ENCODE measurements at places on chromosomes 5 and 9.

DNA sequence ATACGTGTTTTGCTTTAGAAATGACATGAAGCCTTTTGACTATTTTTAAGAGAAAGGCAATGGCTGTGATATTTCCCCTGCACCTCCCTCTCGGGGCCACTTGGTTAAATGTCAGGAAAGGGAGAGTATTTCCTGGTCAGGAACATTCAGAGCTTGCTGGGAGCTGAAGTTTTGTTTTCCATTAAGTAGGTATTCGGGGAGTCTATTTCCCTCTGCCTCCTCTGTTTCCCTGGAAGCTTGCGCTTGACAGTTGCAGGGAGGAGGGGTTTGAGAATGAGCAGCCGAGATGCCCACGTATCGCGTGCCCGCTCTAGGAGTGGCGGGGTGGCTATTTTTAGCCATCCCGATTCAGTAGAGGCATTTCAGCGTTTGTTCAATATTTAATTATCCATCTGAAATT is 6.7 kb downstream of the DAB2IP start:
- no peak for DNase-seq

DNA sequence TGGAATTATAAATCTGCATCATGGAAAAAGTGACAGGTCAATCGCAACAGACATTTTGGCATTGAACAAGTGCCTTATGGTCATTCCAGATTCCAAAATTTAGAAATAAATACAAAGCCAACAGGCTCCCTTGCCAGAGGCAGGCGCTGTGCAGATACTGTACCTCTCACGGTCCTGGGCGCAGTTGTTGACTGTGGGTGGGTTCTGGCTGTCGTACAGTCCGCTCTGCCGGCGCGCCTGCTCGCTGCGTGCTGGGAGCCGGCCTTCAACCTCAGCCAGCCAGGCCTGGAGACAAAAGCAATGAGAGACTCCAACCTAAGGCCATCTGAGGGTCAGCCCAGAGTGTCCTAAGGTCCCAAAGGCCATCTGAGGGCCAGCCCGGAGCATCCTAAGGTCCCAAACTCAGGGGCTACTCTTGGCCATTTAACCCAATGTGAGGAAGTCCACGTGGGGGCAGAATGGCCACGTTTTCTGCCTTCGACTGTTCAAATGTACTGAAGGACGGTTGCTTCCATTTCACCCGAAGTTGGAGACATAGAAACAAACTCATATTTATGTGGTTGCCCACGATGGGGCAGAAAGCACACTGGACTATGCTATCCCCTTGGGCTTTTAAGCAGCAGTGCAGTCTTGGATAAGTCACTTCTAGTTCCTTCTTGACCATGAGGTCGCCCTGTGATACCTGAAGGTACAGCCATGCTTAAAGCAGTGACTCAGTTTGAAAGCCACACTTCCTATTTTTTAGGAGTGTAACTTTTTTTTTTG is 65.2 kb downstream of the USP20 start:
- DNase-seq = no peak

DNA sequence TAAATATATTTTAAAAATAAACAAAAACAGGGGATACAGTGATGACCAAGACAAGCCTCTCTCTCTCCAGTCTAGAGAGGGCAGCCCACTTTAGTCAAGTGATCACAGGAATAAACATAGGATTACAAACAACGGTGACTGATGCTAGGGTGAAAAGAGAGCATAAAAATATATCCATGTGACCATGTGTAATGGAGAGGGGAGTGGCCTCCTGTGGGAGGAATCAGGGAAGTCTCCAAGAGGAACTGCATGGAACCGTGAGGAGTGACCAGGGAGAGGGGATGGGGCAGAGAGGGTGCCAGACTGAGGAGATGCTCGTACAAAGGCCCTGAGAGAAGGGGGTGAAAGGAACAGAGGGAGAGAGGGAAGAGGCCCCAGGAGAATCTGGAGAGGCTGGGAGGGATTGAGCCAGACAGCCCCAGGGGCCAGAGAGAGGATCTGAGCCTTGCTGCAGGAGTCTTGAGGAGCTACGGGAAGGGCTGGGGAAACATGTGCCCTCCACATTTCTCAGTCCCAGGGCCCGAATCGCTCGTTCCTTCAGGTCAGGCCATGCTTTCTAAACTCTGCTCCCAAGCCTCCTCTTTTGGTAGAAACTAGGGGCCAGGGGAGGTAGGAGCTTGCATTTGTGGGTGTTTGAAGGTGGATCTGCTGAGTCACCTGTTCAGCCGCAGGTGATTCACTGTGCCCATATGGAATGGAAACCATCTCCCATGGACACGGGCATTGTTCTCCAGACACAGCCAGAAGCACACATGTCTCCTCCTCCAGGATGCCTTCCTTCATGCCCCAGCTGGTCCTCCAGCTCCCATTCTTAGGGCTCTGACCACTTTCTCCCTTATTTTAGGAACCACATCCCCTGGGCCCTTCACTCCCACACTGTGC is 63.8 kb downstream of the PAX5 start:
- no peak for DNase-seq

DNA sequence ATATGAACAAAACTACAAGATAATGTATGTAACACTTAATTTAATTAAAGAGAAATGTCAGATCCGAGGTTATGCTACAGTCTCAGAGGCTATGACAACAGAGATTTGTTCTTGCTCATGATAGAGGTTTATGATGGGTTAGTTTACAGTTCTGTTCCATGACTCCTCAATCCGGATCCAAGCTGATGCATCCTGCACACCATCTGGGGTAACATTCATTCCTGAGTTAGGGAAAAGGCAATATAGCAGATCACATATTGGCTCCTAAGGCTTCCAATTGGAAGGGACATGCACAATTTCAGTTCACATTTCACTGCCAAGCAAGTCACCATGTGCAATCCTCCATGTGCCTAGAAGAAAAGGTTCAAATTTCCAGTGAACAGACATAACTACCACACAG is 40.4 kb downstream of the ABLIM3 start:
- DNase-seq = no peak

DNA sequence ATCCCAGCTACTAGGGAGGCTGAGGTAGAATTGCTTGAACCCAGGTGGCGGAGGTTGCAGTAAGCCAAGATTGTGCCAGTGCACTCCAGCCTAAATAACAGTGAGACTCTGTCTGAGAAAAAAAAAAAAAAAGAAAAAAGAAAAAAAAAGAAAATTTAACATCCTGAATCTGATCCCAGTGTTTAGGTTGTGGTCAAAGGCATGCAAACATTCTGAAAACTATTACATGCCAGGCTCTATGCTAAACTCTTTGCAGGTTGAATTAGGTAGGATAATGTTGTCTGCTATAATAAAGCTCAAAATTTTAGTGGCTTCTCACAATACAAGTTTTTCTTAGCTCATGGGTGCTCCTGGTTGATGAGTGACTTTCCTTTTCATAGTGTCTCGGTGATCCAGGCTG is 367.4 kb downstream of the PSAT1 start:
- DNase-seq = no peak

GRCh38 chr5:131496400-131496713 is 138.7 kb downstream of the RAPGEF6 start:
- no peak for DNase-seq

DNA sequence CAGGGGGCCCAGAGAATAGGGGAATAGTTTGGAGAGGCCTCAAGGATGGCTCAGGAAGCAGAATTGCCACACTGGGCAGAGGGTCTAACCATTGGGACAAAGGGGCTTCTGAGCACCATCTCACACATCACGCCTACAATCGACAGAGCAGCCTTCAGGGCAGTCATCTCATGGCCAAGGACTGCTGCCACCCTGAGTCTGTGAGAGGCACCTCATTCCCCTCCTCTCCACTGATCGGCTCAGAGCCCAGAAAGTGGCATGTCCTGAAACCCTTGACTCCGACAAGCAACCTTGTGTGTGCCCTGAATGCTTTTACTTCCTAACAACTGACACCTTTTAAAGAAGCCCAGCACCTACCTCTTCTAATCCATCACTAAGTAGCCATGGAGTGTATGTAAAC is 128.9 kb upstream of the PTPN3 start:
- DNase-seq = no peak

DNA sequence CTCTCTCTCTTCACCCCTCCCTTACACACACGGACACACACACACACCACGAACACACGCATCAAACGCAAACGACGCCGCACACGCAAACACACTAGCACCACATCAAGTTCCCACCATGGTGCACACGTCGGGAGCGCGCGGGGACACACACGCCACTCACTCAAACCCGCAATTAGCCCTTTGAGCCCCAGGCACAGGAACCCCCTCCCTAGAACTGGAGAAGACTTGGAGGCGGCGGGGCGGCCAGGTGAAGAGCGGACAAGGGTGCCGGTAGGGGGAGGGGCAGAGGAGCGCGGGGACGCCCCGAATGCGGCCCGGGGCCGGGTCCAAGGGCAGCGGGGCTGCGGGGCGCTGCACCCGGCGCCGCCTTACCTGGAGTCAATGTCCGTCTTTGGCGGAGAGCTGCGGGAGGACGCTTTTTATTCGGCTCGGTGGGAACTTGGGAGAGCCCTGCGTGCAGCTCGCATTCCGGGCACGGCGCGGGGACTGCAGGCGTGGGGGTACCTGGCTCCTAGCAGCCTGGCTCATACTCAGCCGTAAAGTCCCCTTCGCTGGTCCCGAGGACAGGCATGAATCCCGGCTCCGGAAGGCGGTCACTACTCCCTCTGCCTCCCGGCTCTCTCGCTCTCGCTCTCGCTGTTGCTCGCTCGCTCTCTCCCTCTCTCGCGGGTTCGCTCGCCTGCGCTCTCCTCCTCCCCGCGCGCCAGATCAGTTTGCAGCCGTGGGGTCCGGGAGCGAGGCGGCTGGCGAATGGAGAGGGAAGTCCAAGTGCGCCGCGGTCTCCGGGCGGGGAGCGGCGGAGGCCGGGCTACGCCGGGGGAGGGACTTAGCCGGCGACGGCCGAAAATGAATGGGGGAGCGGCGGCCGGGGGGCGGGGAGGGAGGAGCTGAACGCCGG is at the start of gene BRINP1:
TSS of gene BRINP1 (minus strand) at position 755 of the 901 bp plus-strand sequence. CDS start 56,080 bp downstream, outside the sequence.
- DNase-seq = no peak

- DNase-seq = no peak
These were observed 1.3 kb downstream of the MED10 start for GRCh38 chr5:6376974-6377520.

GRCh38 chr5:41835645-41836044 is 34.6 kb downstream of the OXCT1 start:
- no peak for DNase-seq

DNA sequence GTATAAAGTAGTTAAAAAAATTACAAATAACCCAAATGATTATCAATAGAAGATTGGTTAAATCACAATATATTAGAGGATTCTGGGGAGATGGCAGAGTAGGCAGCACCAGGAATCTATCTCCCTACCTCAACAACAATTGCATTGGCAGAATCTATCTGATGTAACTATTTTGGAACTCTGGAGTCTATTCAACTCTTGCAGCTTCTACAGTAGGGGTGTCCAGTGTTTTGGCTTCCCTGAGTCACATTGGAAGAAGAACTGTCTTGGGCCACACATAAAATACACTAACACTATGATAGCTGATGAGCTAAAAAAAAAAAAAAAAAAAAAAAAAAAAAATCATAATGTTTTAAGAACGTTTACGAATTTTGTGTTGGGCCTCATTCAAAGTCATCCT is 29.2 kb upstream of the ECM2 start:
- DNase-seq = no peak

DNA sequence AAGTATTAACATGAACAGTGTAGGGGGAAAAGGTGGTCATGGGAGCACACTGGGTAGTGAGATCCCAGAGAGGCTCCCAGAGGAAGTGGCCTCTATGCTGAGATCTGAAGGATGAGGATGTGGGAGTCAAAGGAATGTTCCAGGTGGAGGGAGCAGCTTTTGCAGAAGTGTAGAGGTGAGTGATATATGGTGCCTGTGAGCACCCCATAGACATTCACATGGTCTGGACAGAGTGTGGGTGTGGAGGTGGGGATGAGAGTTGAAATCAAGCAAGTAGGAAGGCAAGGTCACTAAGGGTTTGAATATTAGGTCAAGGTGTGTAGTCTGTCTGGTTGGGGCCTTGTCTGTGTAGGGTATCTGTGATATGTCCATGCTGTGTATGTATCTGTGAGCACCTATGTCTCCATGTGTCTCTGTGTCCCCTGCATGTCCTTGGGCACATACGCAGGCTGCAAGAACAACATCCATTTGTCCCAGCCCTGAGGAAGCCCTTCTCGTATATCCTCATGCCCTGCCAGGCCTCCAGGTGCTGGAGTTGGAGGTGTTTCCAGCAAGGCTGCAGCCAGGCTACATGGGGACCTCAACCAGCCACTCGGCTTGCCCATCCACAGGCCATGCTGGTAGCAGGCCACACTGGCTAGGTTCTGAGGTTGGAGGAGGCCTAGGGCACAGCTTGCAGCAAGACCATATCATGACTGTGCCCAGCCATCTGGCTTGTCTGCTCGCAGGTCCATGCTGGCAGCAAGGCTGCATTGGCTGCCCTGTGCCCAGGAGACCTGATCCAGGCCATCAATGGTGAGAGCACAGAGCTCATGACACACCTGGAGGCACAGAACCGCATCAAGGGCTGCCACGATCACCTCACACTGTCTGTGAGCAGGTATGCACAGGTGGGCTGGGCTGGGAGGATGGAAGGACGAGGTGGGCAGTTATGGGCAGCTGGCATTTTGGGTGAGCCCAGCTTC is 4.7 kb downstream of the PDLIM4 start:
- no peak for DNase-seq

DNA sequence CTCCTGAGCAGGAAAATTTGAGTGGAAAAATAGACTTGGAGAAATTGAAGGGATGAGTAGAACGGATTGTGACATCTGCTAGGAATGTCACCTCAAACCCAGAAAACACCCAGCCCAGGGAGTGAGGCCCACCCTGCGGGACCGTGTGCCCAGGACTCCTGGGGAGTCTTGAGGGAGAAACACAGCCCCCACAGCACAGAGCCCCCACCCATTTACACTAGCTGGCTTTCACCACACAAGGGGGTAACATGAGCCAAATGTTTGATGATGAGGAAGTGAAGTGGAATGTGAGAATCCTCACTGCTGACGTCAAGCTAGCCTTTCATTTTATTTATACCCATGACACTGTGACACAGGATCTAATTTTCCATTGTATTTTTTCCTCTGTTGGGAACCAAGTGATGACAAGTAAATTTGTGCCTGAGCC is 42.8 kb upstream of the PDE8B start:
- no peak for DNase-seq

- DNase-seq = no peak
These were observed 6.1 kb downstream of the RUSC2 start for GRCh38 chr9:35495984-35496383.

DNA sequence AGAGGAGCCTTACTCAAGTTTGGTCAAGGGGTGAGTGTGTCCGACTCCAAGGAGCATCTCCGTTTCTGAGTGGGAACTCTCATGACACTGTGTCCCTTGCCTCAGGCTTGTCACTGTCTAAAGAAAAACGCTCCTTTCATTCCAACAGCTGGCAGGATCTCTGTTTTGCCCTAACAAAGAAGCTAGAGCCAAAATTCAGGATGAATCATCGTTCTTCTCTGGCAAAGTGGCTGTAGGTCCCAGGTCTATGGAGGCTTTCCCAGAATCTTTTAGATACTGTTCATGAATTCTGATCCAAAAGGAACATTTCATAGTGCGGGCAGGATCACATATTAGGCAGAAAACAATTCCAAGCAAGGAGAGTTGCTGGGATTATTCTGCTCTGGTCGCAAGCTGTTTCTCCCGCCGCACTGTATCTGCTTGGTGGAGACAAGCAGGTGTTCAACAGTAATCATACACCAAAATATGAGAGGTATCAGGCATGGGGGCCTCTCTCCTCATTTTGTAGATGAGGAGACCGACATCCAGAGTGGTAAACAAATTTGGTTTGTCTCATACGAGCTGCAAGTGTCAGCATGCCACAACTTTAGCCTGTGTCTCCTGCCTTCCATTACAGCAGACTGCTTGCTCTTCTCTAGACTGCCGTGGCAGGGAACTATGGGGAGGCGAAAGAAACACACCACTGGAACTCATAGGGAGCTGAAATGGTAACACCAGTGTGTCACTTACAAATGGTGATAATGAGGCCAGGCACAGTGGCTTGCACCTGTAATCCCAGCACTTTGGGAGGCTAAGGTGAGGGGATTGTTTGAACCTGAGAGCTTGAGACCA is 72.6 kb downstream of the ENTREP1 start:
- DNase-seq = no peak
